ENCODE measurements at places on chromosomes 4 and X.

- DNase-seq = no peak
Measured at GRCh38 chr4:102454981-102455685, 46.0 kb upstream of the NFKB1 start.

DNA sequence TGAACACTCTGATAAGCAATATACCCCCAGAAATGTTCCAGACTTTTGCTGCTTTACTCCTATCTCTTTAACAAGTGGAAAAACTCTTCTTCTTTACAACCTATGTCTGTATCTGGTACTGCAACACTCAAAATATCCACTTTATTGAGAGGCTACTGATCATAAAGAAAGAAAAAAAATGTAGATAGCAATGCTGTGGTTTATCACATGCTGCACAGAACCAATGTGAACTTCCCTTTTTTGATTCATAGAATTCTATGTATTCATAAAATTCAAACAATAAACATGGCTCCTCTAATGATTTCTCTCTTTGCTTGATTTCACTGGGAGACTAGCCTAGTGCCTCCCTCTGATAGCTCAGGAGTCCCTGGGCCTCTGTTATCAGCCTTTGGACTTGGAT is 223.5 kb downstream of the ZNF674 start:
- no peak for DNase-seq

- DNase-seq = peak; percentile 34
Measured at GRCh38 chr4:71004281-71004851, 10.9 kb downstream of the DCK start.

DNA sequence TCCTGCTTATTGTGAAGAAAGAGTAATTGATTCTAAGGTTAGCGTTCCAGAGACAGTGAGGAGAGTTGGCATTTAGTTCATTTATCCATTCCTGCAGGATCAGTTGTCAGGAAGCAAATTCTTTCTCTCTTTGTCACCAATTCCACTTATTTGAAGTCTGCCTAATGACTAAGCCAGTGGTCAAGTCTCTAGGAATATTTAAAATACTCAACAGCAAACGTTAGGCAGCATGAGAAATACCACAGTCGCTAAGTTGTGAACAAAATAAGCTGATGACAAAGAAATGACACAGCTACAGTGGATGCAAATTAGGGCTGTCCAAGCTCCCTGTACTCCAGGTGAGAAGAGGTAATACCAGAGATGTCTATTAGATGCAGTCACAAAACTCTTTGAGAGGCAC is 6.6 kb upstream of the MAGEB17 start:
- no peak for DNase-seq

DNA sequence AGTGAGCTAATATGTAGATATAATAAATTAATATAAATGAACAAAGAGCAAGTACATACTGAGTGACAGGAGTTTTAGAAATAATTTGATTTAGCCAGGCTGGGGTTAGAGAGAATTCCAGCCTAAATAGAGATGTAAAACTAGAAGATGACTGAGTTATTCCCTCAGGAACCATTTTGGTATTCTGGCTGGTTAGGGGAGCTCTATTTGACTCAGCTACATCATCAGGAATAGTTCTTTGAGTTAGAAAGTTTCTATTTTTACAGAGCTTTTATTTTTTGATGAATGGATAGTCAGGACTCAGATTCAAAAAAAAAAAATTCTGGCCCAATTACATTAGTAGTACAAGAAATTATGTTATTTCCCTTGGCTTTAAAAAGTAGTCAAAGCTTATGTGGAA is 180.4 kb upstream of the MID1 start:
- no peak for DNase-seq

DNA sequence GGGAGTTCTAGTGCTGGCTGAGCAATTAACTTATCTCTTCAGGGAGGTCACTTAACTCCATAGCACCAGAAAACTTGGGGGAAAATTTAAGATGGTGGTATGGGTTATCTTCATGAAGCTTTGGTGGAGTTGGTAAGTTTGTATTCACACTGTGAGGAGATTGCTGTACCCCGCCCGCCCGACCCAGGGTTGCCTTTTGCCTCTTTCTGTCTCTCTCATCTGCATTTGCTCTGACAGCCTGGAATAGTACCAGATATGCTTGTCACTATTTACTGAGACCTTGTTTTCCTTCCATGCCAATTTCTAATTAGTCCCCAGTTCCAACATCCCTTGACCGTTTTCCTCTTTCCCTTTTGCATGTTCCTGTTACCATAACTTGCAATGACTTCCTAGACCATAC is 33.1 kb upstream of the ARHGEF9 start:
- no peak for DNase-seq

DNA sequence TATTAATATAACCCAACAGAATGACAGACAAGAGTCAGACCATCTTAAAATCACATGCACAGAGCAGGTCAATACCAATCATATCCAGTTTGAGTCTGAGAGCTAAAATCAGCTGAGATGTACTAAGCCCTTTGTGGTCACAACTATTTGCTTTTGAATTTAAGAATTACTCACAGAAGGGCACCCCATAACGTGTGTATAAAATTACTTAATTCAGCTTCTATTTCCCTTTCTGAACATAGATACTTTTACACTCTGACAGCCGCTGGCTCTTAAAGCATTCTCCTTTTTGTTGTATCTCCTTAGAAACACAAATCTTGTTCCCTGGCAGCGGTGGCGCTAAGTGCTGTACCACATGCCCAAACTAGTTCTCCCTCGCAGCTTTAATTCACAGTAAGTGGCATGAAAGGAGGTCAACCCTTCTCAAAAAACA is 14.8 kb upstream of the PPARGC1A start:
- no peak for DNase-seq

DNA sequence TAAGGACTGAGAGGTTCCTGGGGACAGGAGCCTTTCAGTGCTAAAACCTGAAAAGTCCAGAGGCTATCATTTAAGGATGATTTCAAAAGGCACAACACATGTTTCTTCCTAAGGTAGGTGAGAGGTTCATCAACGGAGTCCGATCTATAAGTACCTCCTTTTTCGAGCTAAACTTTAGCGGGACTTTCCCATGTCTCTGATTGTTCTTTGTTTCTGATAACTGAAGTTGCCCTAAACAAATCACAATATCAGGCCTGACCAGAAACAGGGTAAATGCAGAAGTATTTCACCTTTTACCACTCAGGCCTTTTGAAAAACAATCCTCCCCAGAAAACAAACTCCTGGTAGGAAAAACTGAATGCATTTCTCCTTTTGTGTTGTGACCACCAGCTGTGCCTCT is 17.6 kb downstream of the PIR start:
- no peak for DNase-seq

- no peak for DNase-seq
Measured at GRCh38 chr4:68299492-68300457, 50.1 kb downstream of the YTHDC1 start.
